Fibroblast of villous mesenchyme (primary cell): ENCODE measurements at places on chromosomes 3 and 15. TPM values are rescaled to one million over a fixed set of nuclear protein-coding genes. Genes with fewer than 3 reads are reported as not detected.

The NR2F2 gene
- 73.1 and 96.3 TPM in 2 replicates for total RNA-seq

The CHRD gene
- total RNA-seq = 1.7 and 3.5 TPM in 2 replicates

The MOBP gene
- not detected in 2 replicates for total RNA-seq

The ZWILCH gene
- total RNA-seq = 15.8 and 19.9 TPM in 2 replicates

The MCTP2 gene
- total RNA-seq = 2.2 and 4.5 TPM in 2 replicates

The CKMT1A gene
- total RNA-seq = not detected in 2 replicates

The PROS1 gene
- 12.1 and 14.2 TPM in 2 replicates for total RNA-seq

The FBXO40 gene
- under 0.01 TPM in 1 of 2 replicates, not detected in the other for total RNA-seq

The GOLGA8A gene
- 11.2 and 18.0 TPM in 2 replicates for total RNA-seq

The ECE2 gene
- not detected in 2 replicates for total RNA-seq

DNA sequence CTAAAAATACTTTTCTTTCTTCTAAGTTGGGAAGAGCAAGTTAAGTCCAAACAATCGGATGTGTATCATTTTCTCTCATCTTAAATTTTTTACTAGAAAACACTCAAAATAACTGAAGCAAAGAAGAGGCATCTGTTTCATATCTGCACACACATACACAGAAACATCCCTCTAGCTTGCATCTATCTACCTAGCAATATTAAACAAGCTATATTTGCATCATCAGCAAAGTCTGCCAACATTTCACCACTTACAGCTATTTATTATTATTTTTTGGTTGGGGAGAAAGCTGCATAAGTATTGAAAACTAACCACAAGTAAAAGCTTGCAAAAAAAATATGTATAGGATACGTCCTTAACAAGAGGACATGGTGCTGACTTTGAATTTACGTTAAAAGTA, 1.9 kb downstream of the GOLIM4 start:
- DNase-seq = peak; percentile 40

DNA sequence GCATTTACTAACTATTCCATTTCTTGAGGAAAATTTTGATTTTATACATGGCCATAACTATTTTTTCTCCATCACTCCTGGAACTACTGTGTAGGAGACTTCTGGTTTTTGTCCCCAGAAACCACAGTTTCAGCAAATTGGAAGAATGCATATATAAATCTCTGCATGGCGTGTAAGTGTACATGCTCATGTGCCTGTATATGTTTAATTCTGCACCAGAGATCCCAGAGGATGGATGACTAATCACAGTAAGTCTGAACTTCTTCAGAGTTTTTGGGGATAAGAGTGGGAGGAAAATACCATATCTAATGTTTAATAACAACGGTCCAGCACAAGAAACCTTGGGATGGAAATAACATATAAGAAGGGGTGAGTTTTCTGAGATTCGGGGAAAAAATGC, 10.9 kb upstream of the COL6A6 start:
- no peak for DNase-seq

DNA sequence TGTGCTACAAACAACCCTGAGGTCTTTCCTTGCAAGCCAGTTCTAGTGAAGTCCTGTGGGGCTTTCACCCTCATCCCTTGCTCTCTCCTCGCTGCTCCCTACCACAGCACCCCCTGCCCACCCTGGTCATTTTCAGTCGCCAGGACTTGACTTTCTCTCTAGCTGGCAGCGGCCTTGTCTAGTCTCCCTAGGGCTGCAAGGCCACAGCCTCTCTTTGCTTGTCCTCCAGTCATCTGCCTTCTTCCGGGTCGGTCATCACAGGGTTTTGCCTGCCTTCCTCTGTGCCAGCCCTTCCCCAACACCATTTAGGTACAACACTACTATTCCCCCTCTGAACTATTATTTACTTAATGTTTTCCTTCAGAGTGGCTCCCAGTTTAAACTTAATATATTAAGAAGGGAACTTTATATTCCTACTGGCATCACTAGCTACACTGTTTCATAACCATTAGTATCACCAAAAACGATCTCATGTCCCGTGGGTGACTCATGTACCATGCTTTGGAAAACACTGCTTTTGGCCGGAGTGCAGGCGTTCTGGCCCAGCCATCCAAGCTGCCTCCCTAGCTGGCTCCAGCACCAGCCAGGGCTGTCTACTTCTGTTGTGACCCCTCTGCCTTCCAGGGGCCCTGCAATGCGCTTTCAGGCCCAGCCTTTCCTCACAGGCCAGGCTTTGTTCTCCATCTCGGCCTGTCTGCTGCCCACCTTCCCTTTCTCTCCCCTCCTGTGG, 21.4 kb downstream of the FAH start:
- DNase-seq = peak; percentile 81

- peak; percentile 88 for DNase-seq
Measured at GRCh38 chr3:128075522-128076482, 23.6 kb downstream of the SEC61A1 start.

- no peak for DNase-seq
Measured at GRCh38 chr3:117726776-117727175, 1017.2 kb downstream of the TUSC7 start.

GRCh38 chr3:97711654-97712053, 52.9 kb upstream of the ARL6 start:
- DNase-seq = no peak

GRCh38 chr3:168613151-168613550, 517.4 kb upstream of the GOLIM4 start:
- DNase-seq = no peak

GRCh38 chr3:194497799-194498575, 11.2 kb upstream of the ATP13A3 start:
- DNase-seq = no peak

- DNase-seq = no peak
Measured at GRCh38 chr15:25235391-25235790, 203.4 kb downstream of the UBE3A start.

DNA sequence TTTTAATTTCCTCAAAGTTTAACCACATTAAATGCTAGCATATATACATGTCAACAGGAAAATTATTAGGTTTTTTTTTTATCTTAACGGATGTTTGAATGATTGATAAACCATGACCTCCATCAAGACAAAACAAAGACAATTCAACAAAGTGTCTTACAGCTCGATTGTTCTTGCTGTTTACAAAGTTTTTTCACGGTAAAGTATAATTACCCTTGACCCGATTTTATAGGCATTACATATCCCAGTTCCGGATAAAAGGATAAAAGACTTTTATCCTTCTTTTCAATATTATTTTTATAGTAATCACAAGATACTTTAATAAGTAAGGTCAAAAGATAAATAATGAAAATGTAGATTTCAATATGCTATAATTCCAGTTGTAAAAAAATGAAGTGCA, 96.9 kb downstream of the RORA start:
- DNase-seq = no peak

GRCh38 chr3:122660297-122660974, 20.2 kb upstream of the PARP14 start:
- no peak for DNase-seq

- no peak for DNase-seq
Measured at GRCh38 chr3:161413127-161413854, 42.0 kb upstream of the SPTSSB start.

- DNase-seq = no peak
Measured at GRCh38 chr3:126999383-126999782, 16.5 kb downstream of the PLXNA1 start.

- DNase-seq = no peak
Measured at GRCh38 chr3:149007567-149008257, 16.4 kb downstream of the GYG1 start.

DNA sequence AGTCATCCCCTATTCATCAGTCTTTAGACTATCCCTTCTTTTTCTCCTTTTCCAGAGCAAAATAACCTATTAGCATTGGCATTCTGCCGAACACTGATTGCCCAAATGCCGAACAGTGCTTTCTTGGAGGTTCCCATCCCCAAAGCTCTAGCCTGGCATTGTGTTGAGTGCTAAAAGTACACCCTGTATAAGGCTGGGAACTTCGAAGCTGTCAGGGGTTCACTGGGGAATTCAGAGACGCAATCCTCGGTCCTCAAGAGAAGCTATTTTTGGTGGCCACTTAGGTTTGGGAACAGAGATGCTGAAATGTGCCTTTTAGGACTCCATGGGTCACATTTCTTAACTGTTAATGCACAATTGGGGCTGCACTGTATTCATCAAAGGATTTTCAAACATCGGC, 8.4 kb downstream of the FRMD5 start:
- no peak for DNase-seq

- peak; percentile 22 for DNase-seq
Measured at GRCh38 chr3:136787349-136787748, 31.6 kb upstream of the SLC35G2 start.

- no peak for DNase-seq
Measured at GRCh38 chr3:34077417-34078195, 279.2 kb downstream of the PDCD6IP start.

DNA sequence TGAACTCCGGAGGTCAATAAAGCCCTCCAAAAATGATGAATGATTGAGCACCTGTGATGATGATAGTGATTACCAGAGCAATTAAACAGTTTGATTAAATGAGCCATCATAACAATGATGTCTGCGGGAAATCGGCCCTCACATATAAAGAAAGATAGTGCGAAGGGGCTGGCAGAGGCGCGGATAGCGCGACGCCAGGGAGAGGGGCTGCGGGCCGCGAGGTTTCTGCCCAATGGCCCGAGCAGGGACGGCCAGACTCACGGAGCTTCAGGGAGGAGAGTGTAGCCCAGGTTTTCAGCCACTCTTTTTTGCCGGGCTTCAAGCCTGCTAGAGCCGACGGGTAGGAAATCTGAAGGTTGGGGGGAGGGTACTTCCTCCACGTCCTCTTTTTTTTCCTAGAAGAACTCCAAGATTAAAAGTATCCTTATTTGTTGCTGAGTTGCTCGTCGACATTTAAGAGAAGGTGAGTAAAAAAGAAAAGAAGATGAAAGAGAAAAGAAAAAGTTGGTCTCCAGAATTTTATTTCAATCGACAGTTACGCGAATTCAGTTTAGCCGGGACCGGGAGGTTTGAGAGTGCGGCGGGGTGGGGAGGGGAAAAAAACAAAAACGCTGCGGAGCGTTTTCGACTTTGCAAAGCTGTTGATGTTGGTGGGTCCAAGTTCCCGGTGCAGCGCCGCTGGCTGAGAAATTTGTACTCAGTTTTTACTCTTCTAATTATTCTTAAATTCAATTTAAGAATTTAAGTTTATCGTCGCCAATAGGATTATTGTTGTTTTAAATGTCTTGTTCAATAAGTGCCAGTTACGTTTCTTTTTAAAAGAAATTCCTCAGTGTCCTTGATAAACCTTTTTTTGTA, 2.2 kb upstream of the MEIS2 start:
- DNase-seq = peak; percentile 56

- peak; percentile 54 for DNase-seq
Measured at GRCh38 chr3:33437556-33438283, 2.5 kb downstream of the UBP1 start.

DNA sequence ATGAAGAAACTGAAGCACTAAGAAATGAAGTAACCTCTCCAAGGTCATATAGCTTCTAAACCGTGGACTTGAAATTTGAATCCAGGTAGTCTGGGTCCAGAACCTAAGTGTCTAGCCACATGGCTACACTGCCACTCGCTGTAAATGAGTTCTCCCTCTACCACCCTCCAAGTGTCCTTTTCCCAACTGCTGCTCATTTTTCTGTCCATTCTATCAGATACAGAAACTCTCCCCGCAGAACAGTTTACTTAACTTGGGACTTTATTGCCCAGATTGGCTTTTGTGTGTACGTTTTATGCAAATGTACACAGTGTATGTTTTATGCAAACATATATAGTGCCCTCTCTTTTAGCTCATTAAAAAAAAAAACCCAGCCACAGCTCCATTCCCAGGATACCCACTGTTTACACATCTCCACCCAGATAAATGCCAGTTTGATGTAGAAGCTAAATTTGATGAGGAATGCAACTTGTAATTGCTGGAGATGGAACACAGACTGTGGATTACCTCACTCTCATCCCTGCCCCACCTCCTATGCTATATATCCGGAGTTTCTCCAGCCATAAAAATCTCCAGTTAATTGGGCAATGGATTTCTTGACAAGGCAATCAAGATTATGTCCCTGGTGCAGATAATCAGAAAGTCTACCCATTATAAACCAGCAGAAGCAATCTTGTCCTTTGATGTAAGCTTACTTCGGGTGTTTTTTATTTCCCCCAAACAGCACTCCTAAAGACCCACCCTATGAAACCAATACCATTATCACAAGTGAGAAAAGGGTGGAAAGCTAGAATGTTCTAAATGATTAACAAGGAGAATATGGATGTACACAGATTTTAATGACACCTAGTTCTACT, 42.0 kb downstream of the THBS1 start:
- peak; percentile 59 for DNase-seq

GRCh38 chr15:74955796-74956647, 550 bp downstream of the RPP25 start:
- peak; percentile 80 for DNase-seq

DNA sequence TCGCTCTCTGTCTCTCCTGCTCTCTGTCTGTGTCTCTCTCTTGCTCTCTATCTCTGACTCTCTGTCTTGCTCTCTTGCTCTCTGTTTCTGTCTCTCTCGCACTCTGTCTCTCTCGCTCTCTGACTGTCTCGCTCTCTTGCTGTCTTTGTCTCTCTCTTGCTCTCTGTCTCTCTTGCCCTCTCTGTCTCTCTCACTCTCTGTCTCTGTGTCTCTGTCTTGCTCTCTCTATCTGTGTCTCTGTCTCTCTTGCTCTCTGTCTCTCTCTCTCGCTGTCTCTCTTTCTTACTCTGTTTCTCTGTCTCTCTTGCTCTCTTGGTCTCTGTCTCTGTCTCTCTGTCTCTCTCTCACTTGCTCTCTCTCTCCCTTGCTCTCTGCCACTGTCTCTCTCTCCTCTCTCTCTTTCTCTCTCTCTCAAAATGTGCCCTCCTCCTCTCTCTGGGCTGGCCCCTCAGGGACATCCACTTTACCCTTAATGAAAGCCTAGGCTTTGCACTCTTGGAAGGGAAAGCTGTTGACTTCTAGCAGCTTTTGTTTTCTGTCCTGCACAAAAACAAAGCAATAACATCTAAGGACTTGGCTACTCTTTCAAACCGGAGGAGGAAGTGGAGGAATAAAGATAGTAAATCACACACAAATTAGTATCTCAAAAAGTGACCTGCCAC, 73.9 kb upstream of the NR2E3 start:
- no peak for DNase-seq

DNA sequence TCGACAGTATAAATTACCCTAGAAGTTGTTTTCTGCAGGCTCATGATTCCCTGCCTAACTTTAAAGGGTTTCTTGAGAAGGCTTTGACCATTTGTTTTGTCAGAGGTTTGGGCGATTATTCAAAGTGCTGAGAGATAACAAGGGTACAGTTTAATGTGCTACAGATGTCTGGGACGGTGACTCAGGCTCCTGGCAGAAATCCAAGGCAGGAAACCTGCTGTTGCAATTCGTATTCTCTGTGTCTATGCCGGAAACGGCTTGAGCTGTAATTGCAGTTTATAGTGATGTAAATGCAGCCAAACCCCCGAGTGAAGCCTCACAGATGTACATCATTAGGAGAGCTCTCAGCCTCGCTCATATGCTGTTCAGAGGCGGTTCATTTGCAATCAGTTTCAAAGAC, 65.6 kb downstream of the SYNPR start:
- peak; percentile 99 for DNase-seq

DNA sequence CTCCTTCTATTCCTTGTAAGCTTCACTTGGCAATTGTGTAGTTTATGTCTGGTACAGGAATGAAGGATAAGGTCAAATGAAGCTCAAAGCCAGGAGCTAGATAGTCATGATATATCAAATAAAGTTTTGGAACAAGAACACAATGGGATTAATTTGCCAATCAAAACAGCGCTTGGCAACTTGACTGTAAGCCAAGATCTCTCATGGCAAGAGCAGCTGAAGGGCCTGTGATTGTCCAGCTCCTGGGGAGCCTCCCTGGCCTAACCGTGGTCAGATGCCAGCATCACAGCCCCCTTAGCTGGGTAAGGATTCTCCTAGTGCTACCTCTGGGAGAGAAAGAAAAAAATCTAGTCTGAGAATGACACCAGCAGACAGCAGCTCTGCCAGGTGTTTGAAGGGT, 97.2 kb downstream of the LIPC start:
- no peak for DNase-seq
